Activated CD4-positive, alpha-beta T cell treated with anti-CD3 and anti-CD28 coated beads, Interleukin-2, amount 10 ng/mL, durations not matched to agents 24 days and 14 days (primary cell): ENCODE measurements at places on chromosomes 6 and 20. TPM values are rescaled to one million over a fixed set of nuclear protein-coding genes. Genes with fewer than 3 reads are reported as not detected.

Gene POFUT1
- total RNA-seq = 65.7 and 68.1 TPM in 2 replicates

Gene DOK5
- total RNA-seq = 37.1 and 38.4 TPM in 2 replicates

GRCh38 chr20:60477958-60478357 is 519.7 kb downstream of the CDH26 start:
- DNase-seq = no peak

DNA sequence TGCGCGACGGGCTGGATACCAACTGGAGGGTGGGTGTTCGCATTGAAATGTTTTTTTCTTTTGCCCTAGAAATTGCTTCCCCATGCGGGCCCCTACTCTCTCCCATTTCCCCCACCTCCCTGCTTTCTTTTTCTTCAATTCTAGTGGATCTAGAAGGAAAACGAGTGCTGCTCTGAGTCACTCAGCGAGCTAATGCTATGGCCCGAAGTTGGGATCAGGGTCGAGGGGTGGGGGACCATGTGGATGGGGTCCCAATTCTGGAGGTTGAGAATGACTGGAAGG is 71.5 kb downstream of the SOX4 start:
- no peak for DNase-seq

GRCh38 chr6:84078335-84078734 is 44.8 kb downstream of the MRAP2 start:
- no peak for DNase-seq

- DNase-seq = no peak
Observed at GRCh38 chr6:63321821-63322220, 2.0 kb upstream of the LGSN start.

Gene SLC17A5
- total RNA-seq = 4.9 TPM in 2 replicates

Gene PROKR2
- total RNA-seq = not detected in 2 replicates

GRCh38 chr6:27422651-27423332 is 34.2 kb downstream of the ZNF391 start:
- DNase-seq = no peak

DNA sequence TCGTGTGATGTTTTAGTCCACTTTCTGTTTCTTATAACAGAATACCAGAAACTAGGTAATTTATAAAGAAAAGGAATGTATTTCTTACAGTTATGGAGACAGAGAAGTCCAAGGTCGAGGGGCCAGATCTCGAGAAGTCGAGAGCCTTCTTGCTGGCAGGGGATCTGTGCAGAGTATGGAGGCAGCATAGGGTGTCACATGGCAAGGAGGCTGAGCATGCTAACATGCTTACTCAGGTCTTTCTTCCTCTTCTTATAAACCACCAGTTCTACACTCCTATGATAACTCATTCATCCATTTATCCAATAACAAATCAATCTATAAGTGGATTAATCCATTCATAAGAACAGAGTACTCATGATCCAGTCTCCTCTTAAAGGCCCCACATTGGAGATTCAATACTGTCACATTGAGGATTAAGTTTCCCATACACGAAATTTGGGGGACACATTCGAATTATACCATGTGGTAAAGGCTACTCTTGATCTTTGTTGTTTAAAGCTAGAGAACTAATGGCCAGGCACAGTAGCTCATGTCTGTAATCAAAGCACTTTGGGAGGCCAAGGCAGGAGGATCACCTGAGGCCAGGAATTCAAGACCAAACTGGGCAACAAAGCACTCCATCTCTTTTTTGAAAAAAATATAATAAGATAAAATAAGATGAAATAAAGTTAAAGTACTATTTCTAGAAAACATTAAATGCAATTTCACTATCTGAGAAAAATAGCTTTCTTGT is 2.1 kb downstream of the GOPC start:
- DNase-seq = no peak

Gene PRPH2
- total RNA-seq = not detected in 2 replicates

DNA sequence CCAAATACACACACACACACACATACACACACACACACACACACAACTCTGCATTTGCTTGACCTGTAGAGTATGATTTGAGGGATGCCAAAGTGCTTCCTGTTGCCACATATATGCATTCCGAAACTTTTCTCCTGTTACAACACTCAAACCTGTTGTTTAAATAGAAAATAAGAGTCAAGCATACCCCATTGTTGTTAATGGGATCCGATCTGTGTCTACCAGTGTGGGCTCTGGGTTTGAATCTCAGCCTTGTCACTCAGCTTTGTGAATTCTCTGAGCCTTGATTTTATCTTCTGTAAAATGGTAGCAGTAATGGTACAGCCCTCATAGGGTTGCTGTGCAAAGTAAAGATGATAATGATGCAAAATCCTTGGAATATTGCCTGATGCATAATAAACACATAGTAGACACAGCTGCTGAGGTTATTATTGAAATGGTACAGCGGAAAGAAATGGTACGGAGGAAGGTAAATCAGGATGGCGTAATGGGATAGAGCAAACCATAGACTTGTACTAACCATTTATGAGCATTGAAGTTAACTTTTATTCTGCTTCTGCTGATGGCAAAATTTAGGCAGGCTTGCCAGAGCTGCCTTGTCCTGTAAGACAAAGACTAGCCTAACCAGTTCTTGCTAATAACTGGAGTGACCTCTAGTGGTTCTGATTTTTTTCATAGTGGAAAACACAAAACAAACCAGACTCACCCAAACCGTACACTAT is 113.5 kb upstream of the PHACTR1 start:
- no peak for DNase-seq

DNA sequence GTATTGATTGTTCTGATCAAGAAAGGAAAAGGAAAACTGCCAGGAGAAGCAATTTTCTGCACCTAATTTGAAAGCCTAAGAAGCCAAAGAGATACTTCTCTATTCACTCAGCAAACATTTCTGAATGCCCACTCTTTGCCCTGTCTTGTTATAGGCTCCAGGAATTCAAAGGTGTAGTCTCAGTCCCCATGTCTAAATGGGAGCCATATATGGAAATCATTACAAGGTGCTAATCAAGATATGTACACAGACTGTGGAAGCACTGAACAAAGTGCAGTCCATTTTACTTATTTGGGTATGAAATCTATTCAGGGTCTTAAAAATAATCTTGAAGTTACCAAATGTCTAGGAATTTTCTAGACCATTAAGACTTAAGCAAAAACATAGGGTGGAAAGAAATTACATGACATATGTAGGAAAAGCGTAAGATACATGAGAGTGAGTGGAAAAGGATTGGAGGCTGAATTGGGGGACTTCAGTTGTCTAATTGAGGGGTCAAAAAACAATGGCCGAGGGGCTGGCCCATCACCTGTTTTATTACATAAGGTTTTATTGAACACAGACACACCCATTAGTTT is 39.0 kb upstream of the ASCC3 start:
- no peak for DNase-seq

DNA sequence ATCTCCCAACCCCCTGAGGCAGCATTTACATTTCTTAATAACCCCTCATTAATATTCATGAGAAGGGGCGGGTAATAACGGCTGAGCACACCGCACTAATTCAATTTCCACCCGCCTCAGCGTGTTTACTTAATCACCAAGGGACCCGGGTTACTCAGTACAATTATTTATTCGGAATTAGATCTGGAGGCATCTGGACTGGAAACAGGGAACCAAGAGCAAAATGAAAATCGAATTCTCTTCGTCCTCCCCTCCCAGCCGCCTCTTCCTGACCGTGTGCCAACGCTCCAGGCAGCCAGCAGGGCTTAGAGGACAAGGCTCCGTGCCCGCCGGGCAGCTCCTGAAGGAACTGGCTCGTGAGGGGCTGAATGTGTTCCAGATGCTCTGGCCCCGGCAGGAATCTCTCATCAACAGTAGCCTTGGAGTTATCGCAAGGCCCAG is 23.5 kb upstream of the CTNNBL1 start:
- DNase-seq = no peak

- DNase-seq = no peak
Observed at GRCh38 chr6:169810066-169810989, 58.9 kb downstream of the ERMARD start.

- DNase-seq = peak; percentile 31
Observed at GRCh38 chr6:85096976-85097375, 332.6 kb upstream of the TBX18 start.

DNA sequence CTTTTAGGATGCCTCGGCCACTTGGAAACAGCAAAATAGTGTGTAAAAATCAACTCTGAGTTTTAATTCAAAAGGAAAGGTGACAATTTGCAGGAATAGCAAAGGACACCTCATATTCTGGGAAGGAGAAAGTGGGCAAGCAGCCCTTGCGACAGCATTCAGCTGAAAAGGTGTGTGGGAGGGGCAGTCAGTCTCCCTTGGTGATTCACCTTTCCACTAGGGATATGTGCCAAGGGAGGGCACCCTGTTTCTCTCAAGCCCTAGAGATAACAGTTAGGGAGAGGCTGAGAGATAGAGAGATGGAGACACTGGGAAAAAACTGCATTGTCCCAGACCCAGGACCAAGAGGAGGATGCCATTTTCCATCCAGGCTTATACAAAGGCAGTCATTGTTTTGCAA is 228.1 kb downstream of the EPM2A start:
- no peak for DNase-seq

GRCh38 chr6:53699462-53699861 is 33.9 kb upstream of the KLHL31 start:
- DNase-seq = no peak
